ENCODE measurements at places on chromosomes 13 and 19.

DNA sequence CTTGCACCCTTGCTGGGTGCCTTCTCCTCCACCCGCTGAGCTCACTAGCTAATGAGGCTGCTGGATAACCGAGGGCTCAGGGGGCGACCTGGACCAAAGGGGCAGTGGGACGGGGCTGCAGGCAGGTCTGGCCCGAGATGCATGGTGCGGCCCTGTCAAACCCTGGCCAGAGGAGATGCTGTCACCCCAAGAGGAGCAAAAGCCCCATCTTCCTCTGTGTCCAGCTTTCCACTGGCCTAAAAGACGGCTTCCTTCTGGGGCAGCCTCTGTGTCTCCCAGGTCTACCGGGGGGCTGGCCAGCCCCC is 261.8 kb downstream of the TBC1D4 start:
- H3K27me3 ChIP-seq = peaks cover 42% of the 10 kb centered on the region
- H3K27ac ChIP-seq = no peak overlapping the region
- DNase-seq = no peak
- H3K36me3 ChIP-seq = no peaks in the 10 kb centered on the region
- peaks cover 6% of the 10 kb centered on the region for H3K4me1 ChIP-seq

DNA sequence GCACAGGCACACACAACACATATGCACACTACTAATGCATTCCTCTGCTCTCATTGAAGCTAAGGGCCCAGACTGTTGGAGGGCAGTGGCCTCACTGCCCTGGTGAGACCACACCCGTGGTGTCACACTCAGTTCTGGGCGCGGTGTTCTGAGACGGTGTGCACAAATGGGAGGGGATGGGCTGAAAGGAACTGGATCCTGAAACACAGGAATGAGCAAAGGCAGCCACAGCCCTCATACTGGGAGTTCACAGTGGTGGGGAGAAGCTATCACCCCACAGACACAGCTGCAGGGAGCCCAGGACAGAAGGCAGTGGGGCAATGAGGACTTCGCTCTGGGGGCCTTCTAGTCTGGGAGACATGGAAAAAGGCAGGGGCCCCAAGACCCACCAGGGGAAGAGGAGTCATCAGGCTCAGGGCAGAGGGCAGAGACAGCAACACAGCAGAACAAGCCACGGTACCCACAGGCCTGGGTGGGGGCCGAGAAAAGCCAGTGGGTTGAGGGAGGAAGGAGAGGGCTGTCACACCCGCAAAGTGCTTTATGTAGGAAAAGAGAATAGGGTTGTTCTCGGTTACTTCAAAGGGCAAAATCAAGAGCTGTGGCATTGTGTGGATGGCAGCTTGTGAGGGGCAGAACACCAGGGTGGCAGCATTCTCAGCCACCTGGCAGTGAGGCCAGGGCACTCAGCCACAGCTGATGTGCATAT is 75.4 kb upstream of the GPR183 start:
- DNase-seq = peak; percentile 80
- H3K27ac ChIP-seq = peak overlapping the region; percentile 71
- H3K36me3 ChIP-seq = peaks cover 45% of the 10 kb centered on the region
- H3K4me1 ChIP-seq = peaks cover 65% of the 10 kb centered on the region
- H3K4me3 ChIP-seq = peak overlapping the region; percentile 59

- no peak for DNase-seq
- no peaks in the 10 kb centered on the region for H3K27me3 ChIP-seq
- peak within 1 kb of the TSS; percentile 80 for H3K27ac ChIP-seq
Observed at GRCh38 chr19:41876847-41877832, at the start of gene CD79A. TSS of gene CD79A (plus strand) at chr19:41877279. CDS start at chr19:41877305, 26 bp downstream.

DNA sequence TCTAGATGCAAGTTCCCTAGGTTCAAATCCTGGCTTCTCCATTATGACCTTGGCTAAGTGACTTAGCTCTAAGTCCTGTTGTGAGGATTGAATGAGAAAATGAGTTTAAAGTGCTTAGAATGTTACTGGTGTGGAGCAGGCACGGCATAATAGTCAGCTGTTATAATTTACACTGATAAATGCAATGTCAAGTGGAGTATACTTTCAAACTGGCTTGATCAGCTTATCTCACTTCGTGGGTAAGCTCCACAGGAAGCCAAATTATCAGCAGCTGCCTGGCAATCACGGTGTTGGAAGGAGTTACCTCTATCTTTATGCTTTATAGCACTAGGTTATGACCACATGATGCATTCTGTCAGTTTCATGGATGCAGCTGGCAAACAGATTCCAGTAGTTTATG is 272.8 kb downstream of the OLFM4 start:
- H3K27ac ChIP-seq = no peak overlapping the region
- no peak overlapping the region for H3K4me3 ChIP-seq
- H3K4me1 ChIP-seq = no peaks in the 10 kb centered on the region
- no peaks in the 10 kb centered on the region for H3K27me3 ChIP-seq

DNA sequence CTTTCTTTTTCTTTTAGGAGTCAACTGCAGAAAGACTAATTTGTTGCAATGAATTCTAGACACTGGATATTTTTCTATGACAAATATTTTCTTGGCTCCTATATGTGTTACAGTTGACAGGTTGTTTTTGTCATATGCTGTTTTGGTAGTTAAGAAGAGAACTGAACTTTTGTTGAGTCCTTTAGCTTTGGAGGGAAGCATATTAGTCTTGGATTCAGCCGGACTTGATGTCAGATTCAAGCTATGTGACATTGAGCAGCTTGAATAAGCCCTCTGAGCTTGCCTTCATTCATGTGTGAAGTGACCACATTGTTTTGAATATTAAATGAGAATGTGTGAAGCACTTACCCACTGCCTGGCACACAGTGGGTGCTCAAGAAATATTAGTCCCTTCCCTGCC is 181.9 kb upstream of the RNF113B start:
- no peaks in the 10 kb centered on the region for H3K36me3 ChIP-seq
- no peak overlapping the region for H3K4me3 ChIP-seq
- peaks cover 2% of the 10 kb centered on the region for H3K27me3 ChIP-seq
- no peaks in the 10 kb centered on the region for H3K4me1 ChIP-seq

- H3K27me3 ChIP-seq = no peaks in the 10 kb centered on the region
- peak overlapping the region; percentile 91 for H3K4me3 ChIP-seq
- H3K4me1 ChIP-seq = peaks cover 17% of the 10 kb centered on the region
- H3K27ac ChIP-seq = peak overlapping the region; percentile 92
Observed at GRCh38 chr19:37079238-37079637, 1.0 kb downstream of the ZNF420 start.

DNA sequence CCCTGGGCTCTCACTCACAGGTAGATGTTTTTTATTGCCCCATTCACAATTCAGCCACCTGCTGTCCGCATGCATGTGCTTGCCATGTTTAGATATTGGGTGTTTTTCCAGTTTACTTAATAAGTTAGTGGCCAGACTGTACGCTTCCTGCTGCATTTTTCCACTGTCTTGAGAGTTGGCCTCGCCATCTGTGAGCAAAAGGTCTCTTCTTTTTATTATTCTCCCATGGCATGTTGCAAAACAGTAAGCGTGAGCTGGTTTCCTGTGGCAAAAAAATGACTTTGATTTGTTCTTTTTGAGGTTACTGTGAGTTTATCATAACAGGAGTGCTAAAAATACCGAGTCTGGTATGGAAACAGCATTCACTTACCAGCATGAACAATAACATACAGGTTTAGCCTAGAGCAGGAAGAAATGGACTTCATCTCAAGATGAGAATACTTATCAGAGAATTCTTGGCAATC is 46.0 kb downstream of the SAE1 start:
- peaks cover 43% of the 10 kb centered on the region for H3K4me1 ChIP-seq
- peak; percentile 82 for DNase-seq
- peak overlapping the region; percentile 79 for H3K4me3 ChIP-seq

- peaks cover 15% of the 10 kb centered on the region for H3K4me1 ChIP-seq
- no peaks in the 10 kb centered on the region for H3K27me3 ChIP-seq
- peak overlapping the region; percentile 95 for H3K27ac ChIP-seq
- DNase-seq = no peak
Observed at GRCh38 chr19:53365899-53366493, 491 bp downstream of the ZNF525 start.

- H3K4me3 ChIP-seq = no peak overlapping the region
- no peaks in the 10 kb centered on the region for H3K27me3 ChIP-seq
- no peak overlapping the region for H3K27ac ChIP-seq
- H3K4me1 ChIP-seq = peaks cover 6% of the 10 kb centered on the region
- no peak for DNase-seq
- peaks cover 10% of the 10 kb centered on the region for H3K36me3 ChIP-seq
Observed at GRCh38 chr13:33119856-33120543, 103.8 kb downstream of the KL start.

DNA sequence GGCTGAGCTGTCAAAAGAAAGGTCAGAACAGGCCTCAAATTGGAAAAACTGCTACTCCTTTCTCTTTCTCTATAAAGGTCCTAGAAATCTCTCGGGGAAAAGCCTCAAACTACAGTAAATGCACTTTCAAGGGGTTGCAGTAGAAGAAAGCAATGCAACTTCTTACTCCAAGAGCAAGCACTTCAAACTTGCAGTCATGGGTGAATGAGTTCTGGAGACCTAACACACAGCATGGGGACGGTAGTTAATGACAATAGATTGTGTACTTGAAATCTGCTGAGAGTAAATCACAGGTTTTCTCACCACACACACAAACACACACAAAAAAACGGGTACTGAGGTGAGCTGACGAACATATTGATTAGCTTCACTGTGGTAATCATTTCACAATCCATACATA is 11.8 kb downstream of the TUBGCP3 start:
- peaks cover 38% of the 10 kb centered on the region for H3K4me1 ChIP-seq
- no peaks in the 10 kb centered on the region for H3K27me3 ChIP-seq

DNA sequence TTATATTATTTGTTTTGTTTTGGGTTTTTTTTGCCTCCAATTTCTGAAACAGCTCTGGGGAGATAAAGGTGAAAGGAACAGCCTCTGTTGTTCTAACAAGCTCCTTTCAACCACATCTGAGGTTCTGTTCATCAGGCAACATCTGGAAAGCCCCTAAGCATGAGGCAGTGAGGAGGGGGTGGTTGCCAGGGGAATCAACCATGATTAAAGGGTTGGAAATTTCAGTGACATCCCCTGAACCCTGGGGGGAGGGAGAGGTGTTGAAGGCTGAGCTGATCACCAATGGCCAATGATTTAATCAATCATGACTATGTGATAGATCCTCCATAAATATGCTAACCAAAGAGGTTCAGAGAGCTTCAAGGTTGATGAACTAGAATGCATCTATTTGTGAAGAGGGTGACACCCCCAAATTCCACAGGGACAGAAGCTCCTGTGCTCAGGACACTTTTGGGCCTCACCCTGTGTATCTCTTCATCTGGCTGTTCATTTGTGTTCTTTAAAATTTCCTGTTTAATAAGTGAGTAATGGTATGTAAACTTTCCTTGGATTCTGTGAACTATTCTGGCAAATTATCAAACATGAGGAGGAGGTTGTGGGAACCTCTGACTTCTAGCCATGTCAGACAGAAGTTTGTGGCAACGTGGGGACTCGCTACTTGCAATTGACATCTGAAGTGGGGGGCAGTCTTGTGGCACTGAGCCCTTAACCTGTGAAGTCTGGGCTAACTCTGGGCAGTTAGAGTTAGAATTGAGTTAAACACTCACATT is 221.3 kb downstream of the NHLRC3 start:
- DNase-seq = peak; percentile 76
- H3K36me3 ChIP-seq = no peaks in the 10 kb centered on the region
- no peaks in the 10 kb centered on the region for H3K27me3 ChIP-seq
- H3K4me3 ChIP-seq = peak overlapping the region; percentile 5

GRCh38 chr19:17109962-17110598 is 34.5 kb downstream of the MYO9B start:
- H3K27ac ChIP-seq = peak overlapping the region; percentile 49
- peaks cover 44% of the 10 kb centered on the region for H3K36me3 ChIP-seq
- no peaks in the 10 kb centered on the region for H3K27me3 ChIP-seq
- peak; percentile 61 for DNase-seq
- H3K4me3 ChIP-seq = peak overlapping the region; percentile 42

GRCh38 chr19:40232479-40232878 is 6.0 kb upstream of the CCNP start:
- H3K27me3 ChIP-seq = peaks cover 10% of the 10 kb centered on the region
- no peak for DNase-seq
- H3K36me3 ChIP-seq = peaks cover 19% of the 10 kb centered on the region
- no peak overlapping the region for H3K27ac ChIP-seq
- H3K4me3 ChIP-seq = no peak overlapping the region

DNA sequence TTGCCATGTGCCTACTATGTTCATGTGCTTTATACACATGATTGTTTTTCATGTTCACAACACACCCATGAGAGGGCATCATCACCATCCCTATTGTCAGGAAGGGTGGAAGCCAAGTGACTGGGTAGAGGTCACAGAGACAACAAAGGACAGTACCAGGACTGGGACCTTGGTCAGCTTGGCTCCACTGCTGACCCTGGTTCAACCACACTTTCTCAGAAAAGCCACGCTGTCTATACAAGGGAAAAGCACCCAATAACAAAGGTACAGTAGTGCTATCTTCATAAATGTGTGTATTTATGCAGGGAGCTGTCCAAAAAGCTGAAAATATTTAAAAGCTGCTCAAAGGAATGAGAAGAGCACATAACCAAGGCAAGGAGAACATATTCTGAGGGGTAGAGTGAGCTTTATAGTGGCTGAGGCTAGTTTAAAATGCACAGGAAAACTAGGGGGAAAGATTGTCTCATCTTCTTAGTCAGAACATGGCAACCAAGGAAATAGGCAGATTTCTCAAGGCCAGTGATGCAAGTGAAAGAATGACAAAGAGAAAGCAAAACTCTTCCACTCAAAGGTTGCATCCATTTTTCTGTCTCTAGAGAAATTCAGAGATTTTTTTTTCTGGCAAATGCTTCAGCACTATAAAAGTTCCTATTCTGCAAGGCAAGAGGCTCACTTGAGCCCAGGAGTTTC is 415.0 kb downstream of the FOXO1 start:
- peak overlapping the region; percentile 83 for H3K27ac ChIP-seq
- peak; percentile 68 for DNase-seq
- peak overlapping the region; percentile 48 for H3K4me3 ChIP-seq
- peaks cover 24% of the 10 kb centered on the region for H3K4me1 ChIP-seq
- H3K27me3 ChIP-seq = no peaks in the 10 kb centered on the region
- peaks cover 2% of the 10 kb centered on the region for H3K36me3 ChIP-seq

DNA sequence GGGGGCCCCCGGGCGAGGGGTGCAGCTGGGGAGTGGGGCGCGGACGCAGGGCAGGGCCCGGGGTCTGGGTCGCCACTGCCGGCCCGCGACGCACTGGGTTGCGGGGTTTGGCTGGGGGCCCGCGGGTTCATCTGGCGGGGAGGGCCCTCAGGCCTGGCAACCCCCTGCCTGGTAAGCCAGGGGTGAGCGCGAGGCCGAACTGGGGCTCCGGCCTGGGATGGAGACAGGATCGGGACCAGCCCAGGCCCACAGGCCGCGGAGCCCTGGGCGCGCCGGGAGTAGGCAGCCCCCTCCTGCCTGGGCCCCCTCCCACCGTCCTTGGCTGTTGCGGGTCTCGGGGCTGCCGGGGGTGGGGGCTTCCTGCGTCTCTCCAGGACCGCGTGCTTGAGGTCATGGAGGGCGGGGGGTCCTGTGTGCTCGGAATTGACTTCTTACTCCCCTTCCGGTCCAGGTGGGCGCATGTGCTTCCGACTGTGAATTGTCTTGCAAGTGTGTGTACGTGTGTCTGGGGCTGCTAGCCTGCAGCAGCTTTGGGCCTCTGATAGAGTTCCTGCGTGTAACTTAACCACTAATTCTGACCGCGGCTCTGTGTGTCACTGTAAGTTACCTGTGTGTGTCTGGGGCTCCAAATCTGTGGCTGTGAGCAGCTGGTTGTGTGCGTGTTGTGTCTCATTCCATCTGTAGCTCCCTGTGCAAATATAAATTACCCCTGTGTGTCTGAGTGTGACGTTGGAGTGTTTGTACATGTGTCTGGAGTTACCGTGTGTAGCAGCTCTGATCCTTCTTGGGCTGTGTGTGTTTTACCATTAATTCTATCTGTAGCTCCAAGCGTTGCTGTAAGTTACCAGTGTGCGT is 751 bp downstream of the GRAMD1A start:
- H3K4me3 ChIP-seq = peak overlapping the region; percentile 97
- peak; percentile 85 for DNase-seq
- H3K27me3 ChIP-seq = no peaks in the 10 kb centered on the region
- peaks cover 29% of the 10 kb centered on the region for H3K36me3 ChIP-seq
- H3K27ac ChIP-seq = peak overlapping the region; percentile 95
- H3K4me1 ChIP-seq = peaks cover 56% of the 10 kb centered on the region
